Epithelial cell of proximal tubule (primary cell): ENCODE measurements at places on chromosomes 7 and 10. TPM values are rescaled to one million over a fixed set of nuclear protein-coding genes. Genes with fewer than 3 reads are reported as not detected.

The ZNF485 gene
- 4.2 and 5.0 TPM in 2 replicates for total RNA-seq

The HOXA6 gene
- 5.7 and 11.8 TPM in 2 replicates for total RNA-seq

The ANKRD2 gene
- 3.3 and 6.8 TPM in 2 replicates for total RNA-seq

The PRKAR2B gene
- 4.1 and 5.2 TPM in 2 replicates for total RNA-seq
